Right hindlimb (tissue), 1 donor: ENCODE measurements at places on chromosomes 2 and 18.

DNA sequence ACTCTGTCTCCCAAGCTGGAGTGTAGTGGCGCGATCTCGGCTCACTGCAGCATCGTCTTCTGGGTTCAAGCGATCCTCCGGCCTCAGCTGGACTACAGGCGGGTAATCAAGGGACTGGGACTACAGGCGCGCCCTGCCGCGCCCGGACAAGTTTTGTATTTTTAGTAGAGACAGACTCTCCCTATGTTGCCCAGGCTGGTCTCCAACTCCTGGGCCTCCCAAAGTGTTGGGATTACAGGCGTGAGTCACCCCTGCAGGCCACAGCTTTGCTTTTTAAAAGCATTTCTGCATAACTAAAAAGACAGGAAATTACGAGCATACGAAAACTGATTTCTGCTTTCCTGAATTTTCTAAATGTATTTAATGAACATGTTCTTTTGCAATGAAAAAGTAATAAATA, 916 bp upstream of the OSBPL1A start:
- peak; percentile 24 for DNase-seq

GRCh38 chr2:9939587-9940485, 11.7 kb upstream of the GRHL1 start:
- DNase-seq = no peak

- no peak for DNase-seq
Measured at GRCh38 chr18:59512025-59512755, 153.1 kb upstream of the LMAN1 start.

DNA sequence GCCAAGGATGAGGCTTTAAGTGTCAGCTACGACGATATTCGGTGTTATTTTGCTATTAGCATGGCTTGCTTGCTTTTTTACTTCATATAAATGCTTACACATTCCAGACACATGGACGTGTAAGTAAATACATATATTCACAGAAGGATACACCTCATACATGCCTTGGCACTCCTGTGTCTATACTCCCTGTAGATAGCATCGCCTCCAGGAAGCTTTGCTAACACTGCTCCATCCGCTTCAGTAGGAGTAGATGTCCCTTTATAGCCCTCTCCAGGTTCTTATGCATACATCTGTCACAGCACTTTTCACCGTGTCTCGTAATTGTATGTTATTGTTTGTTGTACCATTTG, 27.5 kb upstream of the KCTD1 start:
- no peak for DNase-seq

- no peak for DNase-seq
Measured at GRCh38 chr2:105567996-105568494, 169.2 kb upstream of the FHL2 start.

GRCh38 chr2:112646791-112647689, 1.3 kb downstream of the SLC20A1 start:
- DNase-seq = no peak

- no peak for DNase-seq
Measured at GRCh38 chr2:98281607-98282006, 64.6 kb upstream of the CNGA3 start.

DNA sequence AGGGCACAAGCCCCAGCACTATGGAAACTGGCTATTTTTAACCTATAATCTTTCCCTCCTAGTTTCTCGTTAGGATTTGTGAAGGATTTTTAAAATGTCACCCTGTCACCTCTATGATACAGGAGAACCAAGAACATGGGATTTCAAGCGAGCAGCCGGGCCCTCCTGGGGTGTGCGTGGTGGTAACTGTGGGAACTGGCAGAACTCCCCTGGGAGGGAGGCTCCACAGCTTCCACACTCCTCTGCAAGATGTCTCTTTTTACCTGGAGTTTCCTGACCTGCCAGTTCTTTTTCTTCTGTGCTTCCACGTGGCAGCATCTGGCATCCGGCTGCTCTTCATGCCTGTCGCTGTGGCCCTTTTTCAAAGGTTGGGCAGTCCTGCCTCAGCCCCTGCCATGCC, 386.3 kb upstream of the MYT1L start:
- no peak for DNase-seq

DNA sequence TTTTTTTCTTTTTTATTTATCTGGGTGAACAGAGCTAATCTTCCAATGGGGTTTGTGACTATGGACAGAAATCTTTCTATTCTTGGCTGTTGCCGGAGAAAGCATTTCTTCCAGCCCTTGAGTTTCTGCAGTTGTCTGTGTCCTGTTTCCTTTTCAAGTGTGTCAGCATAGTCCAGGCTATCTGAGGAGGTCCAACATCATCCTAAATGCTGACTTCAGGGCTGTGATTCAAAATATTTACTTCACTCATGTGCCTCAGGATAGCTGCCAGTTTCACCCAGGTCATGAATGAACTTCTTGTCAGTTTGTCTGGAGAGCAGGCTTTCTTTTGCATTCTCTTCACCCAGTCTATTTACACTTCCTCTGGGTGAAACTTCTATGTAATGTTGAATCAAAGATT, 27.9 kb downstream of the ITGAV start:
- no peak for DNase-seq

GRCh38 chr2:126766295-126766968, 110.5 kb downstream of the GYPC start:
- DNase-seq = no peak

- no peak for DNase-seq
Measured at GRCh38 chr2:126575631-126576030, 80.3 kb upstream of the GYPC start.

DNA sequence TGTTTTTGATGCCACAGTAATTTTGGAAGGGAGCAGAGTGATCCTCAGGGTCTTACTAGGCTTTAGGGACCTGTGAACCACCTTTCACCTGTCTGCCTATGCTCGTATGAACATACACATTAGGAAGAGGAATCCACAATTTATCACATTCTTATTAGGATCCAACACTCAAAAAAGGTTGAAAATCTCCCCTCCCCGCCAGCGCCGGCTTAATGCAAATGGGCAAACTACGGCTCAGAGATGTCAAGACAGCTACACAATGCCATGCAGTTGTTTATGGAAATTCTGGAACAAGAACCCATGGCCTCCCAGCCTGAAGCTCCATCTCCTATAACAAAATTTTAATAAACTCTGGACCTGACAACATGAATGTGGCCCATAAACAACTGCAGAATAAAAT, 375.9 kb upstream of the ACVR2A start:
- DNase-seq = no peak

DNA sequence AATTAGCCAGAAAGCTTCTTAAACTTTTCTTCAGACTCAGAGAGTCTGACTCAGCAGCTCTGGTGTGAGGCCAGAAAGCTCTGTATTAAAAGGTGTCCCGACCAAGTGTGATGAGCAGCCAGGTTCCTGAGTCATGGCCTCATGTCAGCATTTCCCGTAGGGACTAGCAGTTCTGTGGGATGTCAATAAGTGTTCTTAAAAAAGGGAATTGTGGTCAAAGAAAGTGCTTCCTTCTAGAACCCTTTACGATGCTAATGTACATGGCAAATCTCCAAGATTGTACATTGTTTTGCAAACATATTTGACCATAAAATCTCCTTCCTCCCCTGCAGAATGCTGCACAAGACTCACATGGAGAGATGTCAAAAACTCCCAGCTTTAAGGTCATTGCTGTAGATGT, 80.1 kb downstream of the PLA2R1 start:
- DNase-seq = peak; percentile 21

DNA sequence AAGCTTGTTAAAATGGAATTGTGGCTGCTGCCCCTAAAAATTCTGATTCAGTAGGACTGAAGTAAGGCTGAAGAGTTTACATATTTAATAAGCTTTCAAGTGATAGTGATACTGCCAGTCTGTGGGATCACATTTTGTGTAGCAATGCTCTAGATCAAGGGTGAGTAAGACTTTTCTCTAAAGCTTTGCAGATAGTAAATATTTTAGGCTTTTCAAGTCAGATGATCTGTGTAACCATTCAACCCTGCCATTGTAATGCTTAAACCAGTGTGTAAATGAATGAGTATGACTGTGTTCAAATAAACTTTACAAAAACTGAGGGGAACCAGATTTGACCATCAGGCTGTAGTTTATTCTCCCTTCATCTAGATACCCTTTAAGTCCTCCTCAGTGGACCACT, 92.7 kb downstream of the PIK3C3 start:
- no peak for DNase-seq

DNA sequence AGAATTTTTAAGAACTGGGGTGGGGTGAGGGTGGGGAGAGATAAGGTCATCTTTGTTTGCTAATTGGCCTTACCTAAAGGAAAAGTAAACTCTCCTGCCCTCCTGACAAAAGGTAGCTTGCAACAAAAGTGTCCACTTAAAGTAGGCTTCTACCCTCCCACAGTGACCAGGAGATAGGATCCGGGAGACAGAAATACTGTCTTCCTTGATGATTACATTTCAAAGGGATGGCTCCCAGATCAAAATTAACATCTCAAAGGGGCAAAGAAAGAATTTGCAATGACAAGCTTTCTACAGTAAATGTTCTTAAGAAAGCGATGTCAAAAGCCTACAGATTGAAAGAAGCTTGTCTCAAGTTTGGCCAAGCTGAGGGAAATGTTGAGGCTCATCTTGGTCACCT, 775.3 kb downstream of the CPS1 start:
- DNase-seq = no peak

DNA sequence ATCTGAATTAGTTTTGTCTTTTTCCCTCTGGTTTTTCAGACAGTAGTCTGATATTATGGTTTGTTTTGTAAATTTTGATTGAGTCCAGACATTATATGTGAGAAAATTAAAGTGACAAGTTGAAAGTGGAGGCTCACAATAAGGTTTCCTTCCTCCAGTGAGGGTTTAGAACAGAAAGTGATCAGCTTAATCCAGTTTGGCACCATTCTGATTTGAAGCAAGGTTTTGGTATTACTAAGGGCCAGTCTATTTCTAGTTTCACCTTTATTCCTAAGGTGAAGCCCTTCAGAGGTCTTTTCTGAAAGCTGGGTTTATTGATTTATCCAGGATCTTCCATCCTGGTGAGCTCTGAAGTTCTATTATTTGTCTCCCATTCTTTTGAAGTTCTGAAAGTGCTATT, 68.7 kb downstream of the CDC42EP3 start:
- DNase-seq = no peak
